ENCODE measurements at places on chromosomes 13 and 19.

DNA sequence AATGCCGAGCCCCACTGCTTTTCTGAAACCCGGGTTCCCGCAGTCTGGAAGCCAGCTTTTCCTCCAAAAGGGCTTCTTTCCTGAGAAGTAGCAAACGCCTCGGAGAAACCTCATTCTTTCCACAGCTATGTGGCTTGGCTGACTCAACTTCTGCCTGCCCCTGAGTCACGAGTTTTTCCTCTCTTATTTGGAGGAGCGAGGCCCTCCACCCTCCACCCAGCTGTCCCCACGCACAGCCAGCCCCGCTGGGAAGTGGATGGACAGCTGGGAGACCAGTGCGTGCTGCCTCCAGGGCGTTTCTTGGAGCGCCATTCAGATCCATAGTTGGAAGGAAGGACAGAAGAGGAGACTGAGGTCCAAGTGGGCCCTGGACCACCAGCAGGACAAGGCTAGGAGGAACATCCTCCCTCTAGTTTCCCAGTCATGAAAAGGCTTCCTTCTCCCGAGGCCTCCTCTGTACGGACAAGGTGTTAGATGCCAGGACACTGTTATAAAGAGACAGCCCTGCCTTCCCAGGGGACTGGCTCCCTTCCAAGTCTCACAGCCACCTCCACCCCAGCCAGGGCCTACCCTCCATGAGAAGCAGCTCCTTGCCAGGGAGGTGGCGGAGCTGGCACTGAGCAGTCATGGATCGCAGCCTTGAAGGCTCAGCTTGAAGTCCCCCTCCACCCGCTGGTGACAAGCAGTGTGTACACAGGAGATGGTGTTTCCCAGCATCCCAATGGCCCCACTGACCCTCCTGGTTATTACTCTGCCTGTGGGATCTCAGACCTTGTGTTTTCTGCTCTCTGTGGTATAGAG is 2.5 kb upstream of the PLEKHF1 start:
- DNase-seq, result no peak

DNA sequence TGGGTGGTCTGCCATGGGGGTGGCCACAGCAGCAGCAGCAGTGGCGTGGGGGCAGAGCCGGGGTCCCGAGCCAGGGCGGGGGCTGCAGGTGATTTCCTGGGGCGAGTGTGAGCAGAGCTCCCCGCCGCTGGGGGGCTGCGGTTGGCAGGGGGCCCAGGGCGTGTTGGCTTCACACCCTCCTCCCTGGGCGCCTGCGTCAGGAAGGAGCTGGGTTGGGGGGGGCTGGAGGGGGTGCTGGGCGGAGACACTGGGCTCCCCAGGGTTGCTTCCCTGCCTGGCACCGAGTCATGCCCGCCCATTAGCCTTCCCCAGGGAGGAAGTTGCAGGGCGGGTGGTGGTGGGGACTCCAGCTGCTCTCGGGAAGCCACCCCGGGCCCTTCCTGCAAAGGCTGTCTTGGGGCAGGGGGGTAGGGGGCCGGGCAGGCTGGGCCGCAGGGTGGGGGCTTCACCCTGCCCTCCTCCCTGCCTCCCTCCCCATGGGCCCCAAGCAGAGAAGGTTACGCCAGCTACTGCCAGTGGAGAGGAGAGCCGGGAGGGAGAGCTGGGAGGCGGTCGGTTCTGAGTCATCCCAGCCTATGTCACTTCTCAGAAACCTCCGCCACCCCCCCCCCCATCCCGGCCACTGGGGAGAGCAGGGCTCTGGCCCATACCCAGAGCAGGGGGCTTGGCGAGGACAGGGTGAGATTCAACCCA is 4.6 kb downstream of the MIDN start:
- peak; percentile 86 for DNase-seq

DNA sequence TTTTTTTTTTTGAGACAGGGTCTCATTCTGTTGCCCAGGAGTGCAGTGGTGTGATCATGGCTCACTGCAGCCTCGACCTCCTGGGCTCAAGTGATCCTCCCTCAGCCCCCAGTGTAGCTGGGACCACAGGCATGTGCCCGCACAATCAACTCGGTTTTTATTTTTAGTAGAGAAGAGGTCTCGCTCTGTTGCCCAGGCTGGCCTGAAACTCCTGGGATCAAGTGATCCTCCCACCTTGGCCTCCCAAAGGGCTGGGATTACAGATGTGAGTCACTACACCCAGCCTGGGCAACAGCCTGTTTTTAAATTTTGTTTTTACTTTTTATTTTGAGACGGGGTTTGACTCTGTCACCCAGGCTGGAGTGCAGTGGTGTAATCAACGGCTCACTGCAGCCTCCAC is 2.3 kb upstream of the KDM4B start:
- no peak for DNase-seq

- no peak for DNase-seq
Observed at GRCh38 chr13:85243831-85244230, 555.4 kb downstream of the SLITRK6 start.

DNA sequence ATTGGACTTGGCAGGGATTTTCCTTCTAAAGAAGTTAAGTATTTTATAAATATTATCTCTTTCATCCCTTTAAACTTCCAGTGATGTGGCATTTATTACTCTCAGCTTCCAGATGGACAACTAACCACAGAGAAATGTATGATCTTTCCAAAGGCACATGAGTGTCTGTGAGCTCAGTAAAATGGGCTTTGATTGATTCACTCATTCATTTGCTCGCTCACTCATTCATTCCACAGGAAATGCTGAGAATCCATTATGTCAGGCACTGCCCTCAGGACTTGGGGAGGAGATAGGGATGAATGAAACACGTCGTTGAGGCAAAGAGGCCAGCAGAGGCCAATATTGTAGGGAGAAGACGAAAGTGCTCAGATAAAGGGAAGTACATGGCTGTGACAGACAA is 359.3 kb downstream of the EFNB2 start:
- no peak for DNase-seq

GRCh38 chr19:50230379-50231351 is 27.2 kb downstream of the MYH14 start:
- DNase-seq, result no peak

- no peak for DNase-seq
Observed at GRCh38 chr19:10991521-10992081, 30.8 kb downstream of the SMARCA4 start.

- no peak for DNase-seq
Observed at GRCh38 chr13:113949546-113949945, 24.3 kb downstream of the C13orf46 start.

- DNase-seq, result no peak
Observed at GRCh38 chr19:56245121-56245740, 27.3 kb upstream of the EDDM13 start.

- no peak for DNase-seq
Observed at GRCh38 chr13:41099986-41100385, 32.6 kb downstream of the KBTBD6 start.

GRCh38 chr13:26583662-26584061 is 26.2 kb downstream of the WASF3 start:
- no peak for DNase-seq

DNA sequence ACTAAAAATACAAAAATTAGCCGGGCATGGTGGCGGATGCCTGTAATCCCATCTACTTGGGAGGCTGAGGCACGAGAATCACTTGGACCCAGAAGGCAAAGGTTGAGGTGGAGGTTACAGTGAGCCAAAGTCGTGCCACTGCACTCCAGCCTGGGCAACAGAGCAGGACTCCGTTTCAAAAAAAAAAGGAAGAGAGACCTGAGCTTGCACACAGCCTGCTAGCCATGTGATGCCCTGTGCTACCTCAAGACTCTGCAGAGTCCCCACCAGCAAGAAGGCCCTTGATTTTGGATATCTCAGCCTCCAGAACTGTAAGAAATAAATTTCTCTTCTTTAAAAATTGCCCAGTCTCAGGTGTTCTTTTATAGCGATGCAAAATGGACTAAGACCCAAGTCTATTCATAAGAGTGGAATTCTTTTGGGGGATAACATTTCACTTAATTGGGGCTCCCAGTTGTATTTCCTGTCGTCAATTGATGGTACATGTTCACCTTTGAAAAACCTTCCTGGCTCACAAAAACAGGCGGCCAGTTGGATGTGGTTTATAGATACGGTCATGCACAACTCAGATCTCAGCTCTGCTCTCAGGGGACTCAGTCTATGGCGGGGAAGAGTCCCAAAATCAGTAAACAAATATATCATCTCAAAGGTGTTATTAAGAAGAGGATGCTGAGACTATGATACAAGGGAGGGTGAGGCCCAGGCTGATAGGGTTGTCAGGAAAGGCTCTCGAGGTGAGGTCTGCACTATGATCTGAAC is 2.4 kb upstream of the CHERP start:
- no peak for DNase-seq

GRCh38 chr13:113298043-113298945 is 1.3 kb downstream of the LAMP1 start:
- DNase-seq, result no peak

DNA sequence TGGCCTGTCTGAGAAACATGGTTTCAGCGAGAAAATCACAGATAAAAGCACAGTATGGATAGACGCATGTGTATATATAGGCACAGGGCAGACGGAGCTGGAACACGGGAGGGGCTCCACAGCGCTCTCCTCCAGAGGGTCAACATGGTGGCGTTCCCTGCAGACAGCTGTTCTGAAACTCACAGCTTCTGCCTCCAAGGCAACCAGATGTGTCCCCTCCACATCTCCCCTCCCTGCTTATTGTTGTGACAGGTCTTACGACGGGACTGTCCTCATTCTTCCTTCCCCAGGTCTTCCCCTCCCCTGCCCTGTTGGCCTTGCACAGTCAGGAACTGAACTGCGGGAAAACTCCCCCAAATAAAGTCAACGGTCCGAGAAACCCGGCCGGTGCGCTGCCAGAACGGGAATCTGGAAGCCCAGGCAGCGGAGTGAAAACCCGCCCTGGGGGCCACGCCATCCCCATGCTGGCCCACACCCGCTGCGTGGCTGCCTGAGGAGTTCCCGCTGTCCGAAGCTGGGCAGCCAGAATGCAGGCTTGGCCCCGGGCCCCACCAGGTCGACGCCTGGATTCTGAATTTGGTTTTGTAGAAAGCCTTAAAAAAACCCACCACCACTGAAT is 2.6 kb upstream of the TIMM13 start:
- no peak for DNase-seq

- DNase-seq, result no peak
Observed at GRCh38 chr13:38620876-38621275, 66.0 kb upstream of the FREM2 start.

GRCh38 chr13:18948012-18948663 is 233.5 kb downstream of the TUBA3C start:
- no peak for DNase-seq

- no peak for DNase-seq
Observed at GRCh38 chr13:22176968-22177520, 506.2 kb downstream of the FGF9 start.

- no peak for DNase-seq
Observed at GRCh38 chr13:60944863-60945262, 470.8 kb downstream of the PCDH20 start.

GRCh38 chr19:47351548-47351947 is 2.4 kb downstream of the DHX34 start:
- DNase-seq, result no peak

DNA sequence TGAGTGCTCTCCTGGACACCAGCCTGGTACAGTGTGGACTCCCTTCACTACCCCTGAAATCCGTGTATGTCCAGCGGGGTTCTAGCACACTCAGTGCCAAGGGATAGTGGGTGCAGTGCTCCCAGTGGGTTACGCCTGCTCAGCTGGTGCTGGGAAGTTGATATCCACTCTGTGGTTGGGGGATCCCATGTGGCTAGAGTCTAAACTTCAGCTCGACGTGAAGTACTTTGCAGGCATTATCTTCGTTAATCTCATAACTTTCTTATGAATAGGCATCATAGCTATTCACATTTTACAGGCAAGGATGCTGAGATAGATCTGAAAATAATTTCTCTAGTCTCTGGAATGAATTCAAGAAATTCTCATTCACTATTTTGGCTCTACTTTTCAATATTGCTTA is 433.2 kb upstream of the HTR2A start:
- DNase-seq, result no peak
